ENCODE measurements at places on chromosomes 12 and 14.

GRCh38 chr14:89142366-89142765, 274.7 kb downstream of the FOXN3 start:
- DNase-seq = no peak

- DNase-seq = no peak
These were observed 1892.1 kb upstream of the SEL1L start for GRCh38 chr14:83425706-83426105.

DNA sequence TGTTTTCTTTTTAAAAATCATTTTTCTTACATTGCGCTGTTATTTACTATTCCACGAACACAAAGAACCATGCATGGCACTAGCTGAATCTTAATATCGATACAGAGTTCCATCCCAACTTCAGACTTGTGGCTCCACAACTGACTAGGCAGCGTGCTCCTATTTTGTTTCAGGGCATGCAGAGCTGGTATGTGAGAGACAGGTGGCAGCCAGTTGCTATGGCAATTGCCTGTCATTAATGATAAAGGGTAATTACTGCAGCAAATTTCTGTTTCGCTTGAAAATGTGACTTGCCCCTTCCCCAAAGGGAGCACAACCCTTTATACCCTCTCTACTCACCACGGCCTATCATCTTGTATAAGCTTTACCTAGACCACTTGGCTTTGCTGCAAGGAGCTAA, 113.1 kb upstream of the G2E3 start:
- DNase-seq = no peak

DNA sequence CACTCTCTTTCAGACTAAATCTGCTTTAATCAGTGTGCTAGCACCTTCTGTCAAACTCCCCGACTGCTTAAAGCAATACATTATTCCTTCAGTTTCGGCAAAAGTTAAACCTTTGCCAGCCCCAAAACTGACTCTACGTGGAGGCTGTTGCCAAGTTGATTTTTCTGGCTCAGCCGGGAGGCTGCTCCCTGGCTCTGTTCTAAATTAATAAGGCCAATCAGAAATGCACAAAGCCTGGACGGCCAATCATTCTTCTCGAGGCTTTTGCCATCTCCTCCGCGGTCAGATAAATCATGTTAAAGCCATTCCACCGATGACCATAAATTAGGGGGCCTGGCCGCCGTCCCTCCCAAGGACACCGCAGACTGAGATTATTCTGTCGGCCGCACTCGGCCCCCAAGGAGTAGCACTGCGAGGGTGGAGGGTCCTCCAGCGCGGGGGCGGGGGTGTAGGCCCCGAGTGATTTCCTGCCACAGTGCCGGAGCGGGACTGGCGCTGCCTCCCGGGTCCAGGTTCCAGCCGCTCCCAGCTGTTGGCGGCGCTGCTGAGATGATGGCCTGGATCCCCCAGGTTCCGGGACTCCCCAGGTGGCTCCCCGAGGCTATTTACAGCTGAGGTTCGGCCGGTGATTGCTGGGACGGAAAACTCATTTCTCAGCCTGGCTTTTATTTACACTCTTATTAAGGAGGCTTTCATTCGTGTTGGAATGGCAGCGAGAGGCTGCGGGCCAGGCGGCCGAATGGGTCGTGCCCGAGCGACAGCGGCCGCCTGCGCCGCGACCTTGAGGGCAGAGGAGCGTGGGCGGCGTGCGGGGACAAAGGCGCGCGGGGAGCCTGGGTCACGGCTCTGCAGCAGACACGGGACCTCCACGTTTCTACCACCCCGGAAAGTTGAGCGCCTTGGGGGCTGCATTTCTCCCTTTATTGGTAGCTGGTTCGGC, 165.1 kb downstream of the MON2 start:
- DNase-seq = no peak

GRCh38 chr12:54126029-54126695, 62.6 kb downstream of the SMUG1 start:
- no peak for DNase-seq

- no peak for DNase-seq
These were observed 80.2 kb downstream of the VCPKMT start for GRCh38 chr14:50036211-50036610.

DNA sequence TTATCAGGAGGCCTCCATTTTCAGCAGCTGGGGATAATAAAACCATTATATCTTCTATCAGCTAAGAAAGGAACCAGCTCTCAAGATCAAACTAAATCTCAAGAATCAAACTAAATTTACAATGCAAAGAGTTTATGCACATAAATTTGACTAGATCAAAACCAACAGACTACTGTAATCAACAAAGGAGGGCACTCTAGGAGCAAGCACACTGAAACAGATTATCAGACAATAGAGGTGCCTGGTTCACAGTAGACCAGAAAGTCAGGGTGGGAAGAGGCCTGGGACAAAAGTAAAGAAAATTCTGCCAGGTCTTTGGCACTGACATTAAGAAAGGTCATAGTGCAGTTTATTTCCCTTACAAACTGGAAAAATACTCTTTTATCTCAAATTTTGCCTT, 61.0 kb downstream of the HECTD4 start:
- DNase-seq = no peak

GRCh38 chr12:50542448-50542847, 37.7 kb downstream of the DIP2B start:
- no peak for DNase-seq

DNA sequence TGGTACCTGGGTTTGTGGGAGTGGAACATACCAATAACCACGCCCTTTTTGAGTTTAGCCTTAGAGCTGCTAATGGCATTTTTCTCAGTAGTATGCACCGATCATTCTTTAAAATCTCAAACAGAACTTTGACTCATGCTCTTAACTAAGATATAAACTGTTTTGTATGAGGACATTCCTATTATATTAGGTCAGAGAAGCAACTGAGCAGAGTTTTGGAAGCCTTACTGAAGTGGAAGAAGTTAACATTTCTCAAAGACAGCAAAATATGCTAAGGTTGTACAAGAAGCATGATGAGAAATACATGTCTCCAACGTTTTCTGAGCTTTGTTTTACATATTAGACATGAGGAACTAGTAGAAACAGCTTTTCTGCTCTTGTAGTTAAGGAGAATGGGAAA, 819.2 kb downstream of the FSCB start:
- DNase-seq = no peak

- DNase-seq = no peak
These were observed 4.9 kb downstream of the NKX2-1 start for GRCh38 chr14:36515105-36515593.

DNA sequence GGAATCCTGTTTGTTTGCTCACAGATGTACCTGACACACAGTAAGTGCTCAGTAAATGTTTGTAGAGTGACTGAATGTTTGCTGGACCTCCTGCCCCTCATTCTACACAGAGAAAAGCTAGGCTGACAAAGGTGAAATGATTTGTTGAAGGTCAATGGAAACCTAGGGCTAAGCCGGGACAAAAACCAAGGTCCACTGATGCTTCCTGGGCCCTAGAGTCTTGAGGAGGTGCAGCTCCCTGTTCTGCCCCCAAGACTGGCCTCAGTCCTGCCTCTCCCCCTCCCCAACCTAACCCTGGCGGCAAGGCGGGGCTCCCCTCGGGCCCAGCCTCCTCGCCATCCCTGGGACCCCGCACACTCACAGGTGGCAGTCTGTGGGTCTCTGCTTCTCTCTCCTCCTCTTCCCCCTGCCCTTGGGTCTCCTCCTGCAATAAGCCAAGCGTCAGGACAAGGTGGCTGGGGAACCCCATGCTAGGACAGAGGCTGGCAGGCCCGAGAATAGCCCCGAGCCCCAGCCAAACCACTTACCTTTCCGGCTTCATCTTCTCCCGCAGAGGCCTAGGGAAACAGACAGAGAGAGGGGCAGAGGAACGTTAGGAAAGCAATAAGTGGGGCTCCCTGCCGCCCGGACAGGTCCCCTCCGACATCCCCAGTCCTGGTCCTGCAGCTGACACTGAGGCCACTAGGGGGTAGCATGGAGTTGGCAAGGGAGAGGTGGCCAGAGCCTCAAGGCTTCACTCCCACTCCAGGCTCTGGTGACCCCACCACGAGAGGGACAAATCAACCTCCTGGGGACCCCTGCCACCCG, 9.3 kb downstream of the PGF start:
- no peak for DNase-seq

- DNase-seq = no peak
These were observed 20.2 kb downstream of the CCDC177 start for GRCh38 chr14:69554500-69554899.

DNA sequence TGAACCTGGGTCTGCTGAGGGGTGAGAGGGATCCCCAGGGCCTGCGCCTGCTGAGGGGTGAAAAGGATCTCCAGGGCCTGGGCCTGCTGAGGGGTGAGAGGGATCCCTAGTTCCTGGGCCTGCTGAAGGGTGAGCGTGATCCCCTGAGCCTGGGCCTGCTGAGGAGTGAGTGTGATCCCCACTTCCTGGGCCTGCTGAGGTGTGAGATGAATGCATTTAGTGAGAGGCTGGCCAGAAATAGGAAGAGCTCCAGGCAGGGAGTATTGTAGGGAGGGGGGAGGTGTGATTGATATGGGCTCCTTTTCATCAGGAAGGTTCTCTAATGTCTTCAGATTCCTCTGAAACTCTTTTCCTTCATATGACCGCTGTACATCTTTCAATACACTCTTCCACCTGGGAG, 43.0 kb downstream of the FAM186A start:
- DNase-seq = no peak

DNA sequence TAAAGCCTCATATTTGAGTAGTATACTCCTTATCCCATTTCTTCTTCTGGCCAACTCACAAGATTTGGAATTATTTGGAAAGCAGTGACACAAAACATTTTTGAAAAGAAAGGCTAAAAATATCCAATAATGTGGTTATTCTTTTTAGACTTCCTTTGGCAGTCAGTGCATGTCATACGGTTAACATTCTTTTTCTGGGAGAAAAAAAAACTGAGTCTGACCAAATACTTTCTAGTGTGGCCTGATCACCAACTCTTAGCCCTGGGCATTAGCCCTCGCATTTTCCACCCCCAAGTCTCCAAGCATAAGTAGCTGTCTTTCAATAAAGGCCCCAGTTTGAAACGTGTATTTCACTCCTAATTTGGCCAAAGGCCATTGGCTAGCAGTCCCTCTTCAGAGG, 5.9 kb downstream of the RASSF3 start:
- no peak for DNase-seq

GRCh38 chr12:16030744-16031143, 119.6 kb downstream of the DERA start:
- DNase-seq = no peak

DNA sequence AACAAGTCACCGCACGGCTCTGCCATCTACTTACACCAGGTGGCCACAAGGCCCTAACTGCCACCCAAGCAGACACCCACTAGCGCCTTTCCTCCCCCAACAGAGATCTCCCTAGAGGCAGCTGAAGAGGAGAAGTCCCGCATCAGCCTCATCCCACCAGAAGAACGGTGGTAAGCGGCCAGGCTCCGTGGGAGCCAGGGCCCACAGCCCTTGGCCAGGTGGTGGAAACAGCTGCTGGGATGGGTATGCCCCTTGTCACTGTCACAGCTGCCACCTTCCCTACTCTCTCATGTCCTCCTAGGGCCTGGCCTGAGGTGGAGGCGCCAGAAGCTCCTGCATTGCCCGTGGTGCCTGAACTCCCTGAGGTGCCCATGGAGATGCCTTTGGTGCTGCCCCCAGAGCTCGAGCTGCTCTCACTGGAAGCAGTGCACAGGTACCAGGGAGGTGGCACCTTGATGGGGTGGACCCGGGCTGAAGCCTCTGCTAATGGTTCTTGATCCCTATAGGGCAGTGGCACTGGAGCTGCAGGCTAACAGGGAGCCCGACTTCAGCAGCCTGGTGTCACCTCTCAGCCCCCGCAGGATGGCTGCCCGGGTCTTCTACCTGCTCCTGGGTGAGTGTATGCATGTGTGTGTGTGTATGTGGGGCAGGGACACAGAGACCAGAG, 7.5 kb downstream of the REC8 start:
- DNase-seq = no peak

GRCh38 chr12:111086947-111087700, 166.7 kb upstream of the MYL2 start:
- no peak for DNase-seq

DNA sequence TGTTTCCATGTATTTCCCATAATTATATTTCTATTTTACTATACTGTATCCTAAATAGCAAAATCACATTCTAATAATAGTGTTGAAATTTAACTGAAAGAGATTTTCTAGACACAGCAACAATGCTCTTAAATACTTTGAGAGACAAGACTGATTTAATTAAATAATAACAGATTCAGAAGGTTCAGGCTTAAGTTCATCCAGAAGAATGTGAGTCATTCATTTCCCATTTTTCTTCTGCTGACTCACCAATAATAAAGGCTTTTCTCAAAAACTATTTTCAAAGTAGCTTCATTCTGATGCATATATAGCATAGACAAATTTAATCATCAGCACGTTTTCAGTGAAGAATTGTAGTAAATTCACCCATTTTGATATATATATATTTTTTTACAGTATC, 481.4 kb downstream of the MDGA2 start:
- DNase-seq = no peak

DNA sequence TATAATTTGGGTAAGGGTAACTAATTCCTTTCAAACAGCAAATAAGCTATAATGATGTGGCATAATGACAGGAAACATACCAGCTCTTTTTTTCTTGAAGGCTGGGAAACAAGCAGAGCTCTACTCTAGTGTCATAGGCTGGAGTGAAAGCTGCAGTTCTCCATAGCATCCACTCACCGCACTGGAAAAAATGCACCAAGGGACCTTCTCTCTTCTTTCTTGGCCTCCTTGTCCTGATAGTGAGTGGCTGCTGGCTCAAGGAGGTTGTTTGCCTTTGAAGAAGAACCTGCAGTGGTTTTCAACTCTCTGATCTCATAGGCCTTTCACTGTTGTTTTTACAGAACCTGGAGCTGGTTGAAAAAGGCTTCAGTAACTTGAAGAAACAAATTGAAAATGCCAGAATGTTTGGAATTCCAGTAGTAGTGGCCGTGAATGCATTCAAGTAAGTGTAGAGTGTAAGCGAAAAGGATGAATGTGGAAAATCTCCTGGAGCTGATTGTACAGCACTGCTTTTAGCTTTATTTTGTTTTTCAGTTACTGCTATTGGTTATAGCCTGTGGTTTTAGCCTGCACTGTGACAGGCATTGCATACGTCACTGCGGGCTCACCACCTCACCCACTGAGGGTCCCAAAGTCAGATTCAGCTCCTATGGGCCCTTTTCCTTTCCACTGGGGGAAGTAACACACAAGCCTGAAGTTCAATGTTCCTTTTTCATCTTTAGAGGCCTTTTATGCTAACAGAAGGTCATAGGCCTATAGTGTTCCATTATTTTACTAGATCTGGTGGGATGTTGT, 17.2 kb upstream of the AKAP5 start:
- DNase-seq = no peak

GRCh38 chr12:38508246-38508645, 191.7 kb downstream of the ALG10B start:
- DNase-seq = no peak

DNA sequence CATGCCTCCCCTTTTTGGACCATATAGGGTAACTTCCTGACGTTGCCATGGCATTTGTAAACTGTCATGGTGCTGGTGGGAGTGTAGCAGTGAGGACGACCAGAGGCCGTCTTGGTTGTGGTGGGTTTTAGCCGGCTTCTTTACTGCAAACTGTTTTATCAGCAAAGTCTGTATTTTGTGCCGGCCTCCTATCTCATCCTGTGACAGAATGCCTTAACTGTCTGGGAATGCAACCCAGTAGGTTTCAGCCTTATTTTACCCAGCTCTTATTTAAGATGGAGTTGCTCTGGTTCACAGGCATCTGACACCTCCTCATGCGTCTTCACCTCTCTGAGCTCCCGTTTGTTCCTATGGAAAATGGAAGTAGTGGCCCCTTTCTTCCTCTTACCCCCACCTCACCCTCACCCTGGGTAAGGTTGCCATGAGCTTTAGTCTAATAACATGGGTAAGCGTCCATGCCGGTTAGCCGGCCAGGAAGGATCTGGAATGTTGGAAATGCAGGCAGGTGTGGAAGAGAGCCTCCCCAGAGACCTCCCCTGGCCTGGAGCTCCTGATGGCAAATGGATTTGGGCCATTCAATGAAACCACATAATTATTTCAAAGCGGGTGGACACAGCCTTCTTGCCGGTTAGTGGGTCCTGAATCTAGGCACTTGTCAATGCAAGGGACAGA, 18.6 kb downstream of the HHIPL1 start:
- no peak for DNase-seq

Data from GF-D8 (cell line).